ENCODE measurements at places on chromosomes 2 and 18. TPM values are rescaled to one million over a fixed set of nuclear protein-coding genes. Genes with fewer than 3 reads are reported as not detected.

Gene AMER3
- total RNA-seq: not detected

Gene FOXI3
- not detected for total RNA-seq

Gene DQX1
- total RNA-seq: 0.36 TPM

Gene SLC5A7
- not detected for total RNA-seq

Gene CHRNG
- not detected for total RNA-seq

Gene GRB14
- total RNA-seq: not detected

Gene OR6B2
- not detected for total RNA-seq

GRCh38 chr18:57844319-57844718, 41.2 kb upstream of the ATP8B1 start:
- no peak for DNase-seq

GRCh38 chr18:62852851-62853250, 137.5 kb downstream of the PHLPP1 start:
- no peak for DNase-seq

DNA sequence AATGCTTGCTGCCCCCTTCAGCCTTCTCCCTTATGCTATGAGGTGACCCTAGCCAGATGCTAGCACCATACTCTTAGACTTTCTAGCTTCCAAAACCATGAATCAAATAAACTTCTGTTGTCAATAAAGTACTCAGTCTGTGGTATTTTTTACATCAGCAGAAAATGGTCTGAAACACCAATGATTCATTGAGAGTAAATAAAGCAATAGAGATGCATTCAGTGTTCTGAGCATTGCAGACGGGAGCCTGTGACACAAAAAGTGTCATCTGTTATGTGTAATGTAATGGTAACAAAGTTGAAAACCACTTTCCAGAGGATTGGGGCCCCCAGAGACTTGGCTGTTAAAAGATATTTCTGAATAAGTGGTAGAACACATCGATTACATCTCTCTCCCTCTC, 758.0 kb upstream of the NRXN1 start:
- no peak for DNase-seq

- no peak for DNase-seq
Observed at GRCh38 chr2:3479430-3480320, 39.7 kb downstream of the ADI1 start.

GRCh38 chr2:123636232-123636631, 388.9 kb upstream of the CNTNAP5 start:
- no peak for DNase-seq

- DNase-seq: no peak
Observed at GRCh38 chr2:135844301-135844895, 7.4 kb upstream of the LCT start.

DNA sequence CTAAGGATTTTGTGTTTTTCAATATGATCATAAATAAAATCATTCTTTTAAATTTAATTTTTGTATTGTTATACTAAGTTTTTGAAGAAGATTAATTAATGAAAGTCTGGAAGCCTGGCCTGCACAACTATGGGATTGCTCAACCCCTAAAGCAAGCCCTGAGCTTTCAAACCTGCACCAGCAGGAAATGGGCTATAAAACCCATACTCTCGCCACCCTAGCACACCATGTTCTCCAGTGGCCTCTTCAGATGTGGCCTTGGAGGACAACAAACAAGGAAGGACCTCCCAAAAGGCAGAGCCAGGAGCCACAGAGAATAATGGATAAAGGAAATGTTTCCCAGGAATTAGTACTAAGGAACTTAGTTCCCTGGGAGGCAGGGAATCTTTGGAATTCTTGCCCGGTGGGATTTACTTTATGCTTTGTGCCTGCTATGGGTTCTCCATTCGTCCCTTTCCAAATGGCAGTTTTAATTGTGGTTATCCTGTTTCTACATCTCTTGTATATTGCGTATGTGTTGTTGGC, 212.5 kb downstream of the ZFP36L2 start:
- DNase-seq: no peak

- DNase-seq: no peak
Observed at GRCh38 chr2:14678761-14679160, 46.2 kb downstream of the LRATD1 start.

DNA sequence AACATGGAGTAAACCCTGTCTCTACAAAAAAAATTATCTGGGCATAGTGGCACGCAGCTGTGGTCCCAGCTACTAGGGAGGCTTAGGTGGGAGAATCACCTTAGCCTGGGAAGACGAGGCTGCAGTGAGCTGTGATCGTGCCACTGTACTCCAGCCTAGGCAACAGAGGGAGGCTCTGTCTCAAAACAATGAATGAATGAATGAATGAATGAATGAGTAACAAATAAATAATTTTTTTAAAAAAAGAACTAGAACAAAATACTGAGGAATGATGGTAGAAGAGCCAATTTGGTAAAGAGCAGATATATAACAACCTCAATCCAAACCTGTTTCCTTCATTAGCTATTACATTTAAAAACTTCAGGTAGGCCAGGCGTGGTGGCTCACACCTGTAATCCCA, 60.1 kb downstream of the STRN start:
- no peak for DNase-seq

- DNase-seq: peak; percentile 99
Observed at GRCh38 chr2:207394812-207395534, 134.8 kb upstream of the CREB1 start.

- DNase-seq: peak; percentile 72
Observed at GRCh38 chr2:215409331-215410127, 26.3 kb downstream of the FN1 start.
